Esophagus muscularis mucosa (tissue), 4 donors: ENCODE measurements at places on chromosomes 2 and 18.

DNA sequence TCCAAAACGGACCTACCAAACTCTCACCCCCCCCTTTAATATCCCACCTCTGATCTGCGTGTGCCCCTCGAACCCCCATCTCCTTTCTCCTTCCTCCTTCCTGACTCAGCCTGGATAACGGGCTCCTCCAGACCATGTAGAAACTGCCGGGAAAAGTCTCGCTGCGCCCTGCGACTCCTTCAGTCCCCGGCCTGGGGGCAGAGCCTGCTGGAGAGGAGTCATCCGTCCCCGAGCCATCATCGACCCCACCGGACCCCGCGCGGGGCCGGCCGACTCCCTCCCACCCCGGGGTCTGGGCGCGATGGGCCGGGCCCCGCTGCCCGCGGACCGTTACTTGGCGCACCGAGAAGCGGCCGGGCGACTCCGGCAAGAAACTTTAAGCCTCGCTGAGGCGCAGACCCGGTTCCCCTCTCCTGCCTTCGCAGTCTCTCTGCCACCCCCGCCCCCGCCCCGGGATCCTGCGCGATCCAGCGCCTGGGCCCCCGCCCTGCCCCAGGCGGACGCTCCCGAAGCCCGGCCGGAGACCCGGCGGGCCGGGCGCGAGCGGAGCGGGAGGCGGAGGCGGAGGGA is 3.4 kb downstream of the ZEB2 start:
- no peak for DNase-seq

DNA sequence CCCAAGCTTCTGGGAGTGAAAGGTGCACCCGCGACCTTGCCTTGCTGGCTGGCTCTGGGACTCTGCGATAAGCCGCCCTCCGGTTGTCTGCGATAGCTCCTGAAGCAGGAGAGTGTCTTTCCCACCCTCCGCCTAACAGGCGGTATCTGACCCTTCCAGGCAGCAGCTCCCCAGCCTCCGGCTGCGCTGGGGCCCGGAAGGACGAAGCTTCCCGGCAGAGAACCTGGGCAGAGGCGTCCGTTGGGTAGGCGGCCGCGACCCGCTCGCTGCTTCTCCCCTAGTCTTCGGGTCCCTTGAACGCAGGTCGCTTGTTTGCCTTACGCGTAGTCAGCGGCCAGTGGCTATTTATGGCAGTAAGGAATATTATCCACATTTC is 446 bp upstream of the RHBDD1 start:
- no peak for DNase-seq

DNA sequence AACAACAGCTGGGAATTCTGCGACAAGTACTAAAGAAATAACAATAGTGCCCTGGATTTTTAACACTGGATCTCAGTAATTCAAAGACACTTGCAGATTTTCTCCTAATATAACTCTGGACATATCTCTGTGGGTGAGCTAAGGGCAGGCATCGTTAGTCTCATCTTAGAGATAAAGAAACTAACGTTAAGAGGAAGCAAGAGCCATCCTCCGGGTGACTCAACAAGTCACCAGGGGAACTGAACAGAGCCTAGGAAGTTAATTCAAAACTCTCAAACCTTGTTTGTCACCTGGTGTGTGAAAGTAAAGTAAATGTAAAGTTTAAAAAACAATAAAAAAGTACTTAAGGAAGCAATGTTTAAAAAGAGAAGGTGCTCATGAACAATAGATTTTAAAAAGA is 41.6 kb upstream of the NRP2 start:
- no peak for DNase-seq

- no peak for DNase-seq
Observed at GRCh38 chr18:47036298-47036874, 965 bp upstream of the ELOA2 start.

- DNase-seq, result no peak
Observed at GRCh38 chr2:25844089-25844488, 34.2 kb downstream of the ASXL2 start.
